Sigmoid colon (tissue), 7 donors: ENCODE measurements at places on chromosomes 4 and X. TPM values are rescaled to one million over a fixed set of nuclear protein-coding genes. Genes with fewer than 3 reads are reported as not detected.
A peak's percentile ranks its signal among the peaks of the same experiment; 100 is the strongest.

- no peaks in the 10 kb centered on the region for H3K4me1 ChIP-seq
- no peak overlapping the region for H3K4me3 ChIP-seq
- no peaks in the 10 kb centered on the region for H3K36me3 ChIP-seq
- H3K27me3 ChIP-seq: no peaks in the 10 kb centered on the region
- DNase-seq: no peak
Observed at GRCh38 chr4:129808242-129808641, 712.3 kb downstream of the C4orf33 start.

The TEC gene
- 5.3 TPM for total RNA-seq

- no peak for DNase-seq
- H3K27me3 ChIP-seq: no peaks in the 10 kb centered on the region
- H3K4me1 ChIP-seq: no peaks in the 10 kb centered on the region
- H3K4me3 ChIP-seq: no peak overlapping the region
- no peaks in the 10 kb centered on the region for H3K36me3 ChIP-seq
Observed at GRCh38 chr4:156974264-156974663, 2.7 kb upstream of the PDGFC start.

GRCh38 chrX:151081016-151081415 is 95.4 kb upstream of the GPR50 start:
- DNase-seq: no peak
- H3K27ac ChIP-seq: no peak overlapping the region
- no peaks in the 10 kb centered on the region for H3K36me3 ChIP-seq
- no peaks in the 10 kb centered on the region for H3K27me3 ChIP-seq
- H3K4me3 ChIP-seq: no peak overlapping the region
- no peaks in the 10 kb centered on the region for H3K4me1 ChIP-seq

- peak; percentile 62 for DNase-seq
- H3K27me3 ChIP-seq: no peaks in the 10 kb centered on the region
- no peak overlapping the region for H3K4me3 ChIP-seq
- no peaks in the 10 kb centered on the region for H3K4me1 ChIP-seq
- H3K36me3 ChIP-seq: no peaks in the 10 kb centered on the region
- no peak overlapping the region for H3K27ac ChIP-seq
Observed at GRCh38 chrX:96102997-96103396, 581.6 kb upstream of the DIAPH2 start.

GRCh38 chrX:71177327-71177726 is 32.7 kb downstream of the NLGN3 start:
- no peak for DNase-seq
- H3K27me3 ChIP-seq: no peaks in the 10 kb centered on the region
- H3K36me3 ChIP-seq: no peaks in the 10 kb centered on the region

- no peaks in the 10 kb centered on the region for H3K27me3 ChIP-seq
- H3K36me3 ChIP-seq: no peaks in the 10 kb centered on the region
- H3K4me3 ChIP-seq: no peak overlapping the region
- H3K27ac ChIP-seq: no peak overlapping the region
Observed at GRCh38 chr4:39808231-39808749, 110.4 kb downstream of the UBE2K start.

DNA sequence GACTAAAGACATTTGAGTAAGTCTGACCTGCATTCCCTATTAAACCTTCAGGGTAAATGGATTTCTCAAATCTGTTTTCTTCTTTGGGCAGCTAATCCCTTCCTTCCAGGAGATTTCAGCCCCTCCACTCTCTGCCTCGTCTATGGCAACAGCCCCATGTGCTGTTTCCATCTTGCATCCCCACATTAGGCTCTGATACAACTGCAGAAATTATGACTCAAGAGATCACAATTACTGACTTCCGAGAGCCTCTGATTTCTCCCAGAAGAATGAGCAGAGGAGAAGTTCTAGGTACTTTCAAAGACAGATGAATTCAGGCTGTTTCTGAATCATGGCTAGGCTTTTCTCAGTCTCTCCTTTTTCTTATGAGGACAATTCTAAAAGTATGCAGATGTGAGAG is 38.7 kb downstream of the RAI2 start:
- no peaks in the 10 kb centered on the region for H3K36me3 ChIP-seq
- DNase-seq: no peak
- no peak overlapping the region for H3K27ac ChIP-seq
- H3K4me1 ChIP-seq: peaks cover 3% of the 10 kb centered on the region
- H3K4me3 ChIP-seq: no peak overlapping the region

DNA sequence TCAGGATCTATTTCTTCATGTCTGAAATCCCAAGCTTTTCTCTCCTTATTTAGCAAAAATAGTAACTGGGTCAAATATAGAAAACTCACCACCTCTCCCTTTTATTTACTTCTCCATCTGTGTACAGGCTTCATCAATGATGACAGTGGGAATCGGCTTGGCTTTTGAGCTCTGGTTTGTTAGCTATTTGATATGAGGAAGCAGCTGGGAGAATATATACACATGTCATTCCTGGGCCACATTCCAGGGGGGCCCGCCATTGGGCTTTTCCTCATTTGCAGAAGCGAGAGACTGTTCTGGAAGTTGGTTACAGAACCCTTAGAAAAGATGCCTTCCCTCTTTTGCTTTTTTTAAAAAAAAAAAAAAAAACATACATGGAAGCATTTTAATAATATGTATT is 107.4 kb upstream of the F9 start:
- no peak overlapping the region for H3K4me3 ChIP-seq
- H3K27me3 ChIP-seq: no peaks in the 10 kb centered on the region
- no peak overlapping the region for H3K27ac ChIP-seq
- H3K36me3 ChIP-seq: no peaks in the 10 kb centered on the region
- H3K4me1 ChIP-seq: no peaks in the 10 kb centered on the region

The TXK gene
- 0.71 TPM for total RNA-seq

The BTK gene
- 8.6 TPM for total RNA-seq

- no peak overlapping the region for H3K4me3 ChIP-seq
- no peaks in the 10 kb centered on the region for H3K36me3 ChIP-seq
- H3K27me3 ChIP-seq: no peaks in the 10 kb centered on the region
- no peaks in the 10 kb centered on the region for H3K4me1 ChIP-seq
- no peak for DNase-seq
Observed at GRCh38 chr4:54737421-54737820, 79.7 kb downstream of the KIT start.

DNA sequence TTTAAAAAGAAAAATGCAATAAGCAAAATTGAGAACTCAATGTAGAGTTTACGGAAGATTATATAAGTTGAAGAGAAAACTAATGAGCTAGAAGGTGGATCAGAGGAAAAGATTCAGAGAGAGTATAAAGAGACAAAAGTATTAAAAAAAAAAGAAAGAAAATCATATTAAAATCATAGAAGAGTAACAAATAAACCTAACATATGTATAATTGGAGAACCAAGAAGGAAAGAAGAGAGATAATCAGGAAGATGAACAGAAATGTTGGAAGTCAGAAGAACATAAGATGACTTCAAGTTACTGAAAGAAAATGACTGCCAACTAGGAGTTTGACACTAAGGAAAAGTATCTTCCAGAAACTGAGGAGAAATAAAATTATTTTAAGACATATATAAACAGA is 34.3 kb upstream of the ANTXR2 start:
- no peak overlapping the region for H3K27ac ChIP-seq
- H3K36me3 ChIP-seq: no peaks in the 10 kb centered on the region
- H3K27me3 ChIP-seq: no peaks in the 10 kb centered on the region
- H3K4me3 ChIP-seq: no peak overlapping the region
- no peak for DNase-seq
- H3K4me1 ChIP-seq: no peaks in the 10 kb centered on the region

- H3K4me3 ChIP-seq: no peak overlapping the region
- no peaks in the 10 kb centered on the region for H3K27me3 ChIP-seq
- DNase-seq: no peak
- no peaks in the 10 kb centered on the region for H3K36me3 ChIP-seq
- H3K27ac ChIP-seq: peak overlapping the region; percentile 42
- H3K4me1 ChIP-seq: no peaks in the 10 kb centered on the region
Observed at GRCh38 chrX:13373431-13374187, 53.8 kb upstream of the ATXN3L start.

- H3K36me3 ChIP-seq: no peaks in the 10 kb centered on the region
- no peaks in the 10 kb centered on the region for H3K4me1 ChIP-seq
- no peaks in the 10 kb centered on the region for H3K27me3 ChIP-seq
Observed at GRCh38 chr4:11298451-11298850, 130.2 kb downstream of the HS3ST1 start.

GRCh38 chr4:101685126-101685525 is 105.4 kb upstream of the BANK1 start:
- DNase-seq: no peak
- no peak overlapping the region for H3K4me3 ChIP-seq
- no peak overlapping the region for H3K27ac ChIP-seq
- H3K4me1 ChIP-seq: no peaks in the 10 kb centered on the region

The FAM193A gene
- total RNA-seq: 32.4 TPM

The GPRASP3 gene
- 7.1 TPM for total RNA-seq

DNA sequence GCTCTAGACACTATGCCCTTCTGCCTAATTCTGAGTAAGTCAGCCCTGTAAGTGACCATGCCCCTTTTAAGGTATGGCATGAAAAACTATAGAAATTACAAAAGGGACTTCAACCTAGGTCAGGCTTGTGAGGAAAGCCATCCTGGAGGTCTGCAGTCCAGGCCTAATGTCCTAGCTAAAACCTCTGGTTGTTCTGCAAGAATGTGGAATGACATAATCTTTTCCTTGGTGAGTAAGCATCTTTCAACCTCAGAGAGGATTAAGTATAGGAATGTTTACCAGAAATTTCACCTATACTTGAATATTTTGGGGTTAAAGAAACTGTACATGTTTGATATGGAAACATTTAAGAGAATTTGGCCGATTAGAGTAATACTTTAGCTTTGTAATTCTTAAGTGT is 23.8 kb upstream of the HPSE start:
- H3K27me3 ChIP-seq: no peaks in the 10 kb centered on the region
- no peaks in the 10 kb centered on the region for H3K36me3 ChIP-seq
- no peaks in the 10 kb centered on the region for H3K4me1 ChIP-seq

The HPSE gene
- total RNA-seq: 0.71 TPM

- H3K27ac ChIP-seq: no peak overlapping the region
- peak; percentile 57 for DNase-seq
- no peak overlapping the region for H3K4me3 ChIP-seq
- no peaks in the 10 kb centered on the region for H3K4me1 ChIP-seq
Observed at GRCh38 chr4:3251691-3252479, 2.9 kb downstream of the MSANTD1 start.

GRCh38 chr4:8353912-8354453 is 84.4 kb downstream of the HTRA3 start:
- H3K36me3 ChIP-seq: no peaks in the 10 kb centered on the region
- no peak overlapping the region for H3K4me3 ChIP-seq
- no peaks in the 10 kb centered on the region for H3K27me3 ChIP-seq
- H3K4me1 ChIP-seq: peaks cover 57% of the 10 kb centered on the region

- H3K27ac ChIP-seq: no peak overlapping the region
- DNase-seq: no peak
Observed at GRCh38 chr4:37812713-37813112, 13.8 kb upstream of the PGM2 start.

GRCh38 chr4:180380733-180381132 is 1862.5 kb upstream of the TENM3 start:
- H3K4me1 ChIP-seq: no peaks in the 10 kb centered on the region
- DNase-seq: no peak
- H3K27me3 ChIP-seq: no peaks in the 10 kb centered on the region
- no peak overlapping the region for H3K27ac ChIP-seq
- no peaks in the 10 kb centered on the region for H3K36me3 ChIP-seq
- no peak overlapping the region for H3K4me3 ChIP-seq

DNA sequence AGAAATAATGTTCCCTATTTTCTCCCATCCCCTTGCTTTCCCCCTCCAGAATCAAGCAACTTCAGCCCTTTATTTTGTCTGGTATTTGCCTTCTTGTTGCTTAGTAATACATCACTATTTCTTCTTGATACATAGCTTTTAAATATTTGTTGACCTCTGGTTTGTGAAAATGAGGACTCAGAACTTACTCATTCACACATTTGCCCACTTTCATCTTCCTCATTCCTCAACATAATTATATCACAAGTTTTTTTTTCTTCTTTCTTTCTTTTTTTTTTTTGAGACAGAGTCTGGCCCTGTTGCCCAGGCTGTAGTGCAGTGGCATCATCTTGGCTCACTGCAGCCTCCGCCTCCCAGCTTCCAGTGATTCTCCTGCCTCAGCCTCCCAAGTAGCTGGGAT is 28.9 kb upstream of the NDUFC1 start:
- H3K4me3 ChIP-seq: no peak overlapping the region
- H3K4me1 ChIP-seq: peaks cover 8% of the 10 kb centered on the region
- no peak for DNase-seq
- H3K27ac ChIP-seq: no peak overlapping the region
- H3K36me3 ChIP-seq: no peaks in the 10 kb centered on the region

GRCh38 chr4:113921089-113921794 is 58.2 kb downstream of the ARSJ start:
- no peak for DNase-seq
- no peaks in the 10 kb centered on the region for H3K27me3 ChIP-seq
- no peaks in the 10 kb centered on the region for H3K36me3 ChIP-seq
- H3K27ac ChIP-seq: no peak overlapping the region

The SPANXN4 gene
- not detected for total RNA-seq

GRCh38 chrX:111041018-111041462 is 55.0 kb upstream of the PAK3 start:
- no peaks in the 10 kb centered on the region for H3K4me1 ChIP-seq
- H3K27ac ChIP-seq: no peak overlapping the region
- H3K4me3 ChIP-seq: no peak overlapping the region
- H3K36me3 ChIP-seq: no peaks in the 10 kb centered on the region
- no peak for DNase-seq
- no peaks in the 10 kb centered on the region for H3K27me3 ChIP-seq

The ADAD1 gene
- not detected for total RNA-seq

The FAM9C gene
- total RNA-seq: not detected

GRCh38 chr4:98448908-98449307 is 187.7 kb downstream of the RAP1GDS1 start:
- H3K4me1 ChIP-seq: no peaks in the 10 kb centered on the region
- no peaks in the 10 kb centered on the region for H3K27me3 ChIP-seq
- H3K36me3 ChIP-seq: no peaks in the 10 kb centered on the region
- H3K4me3 ChIP-seq: no peak overlapping the region
- no peak overlapping the region for H3K27ac ChIP-seq

GRCh38 chr4:145498430-145498829 is 16.8 kb downstream of the SMAD1 start:
- H3K4me3 ChIP-seq: no peak overlapping the region
- DNase-seq: no peak
- H3K27me3 ChIP-seq: no peaks in the 10 kb centered on the region
- no peaks in the 10 kb centered on the region for H3K36me3 ChIP-seq

The SLC7A11 gene
- 0.16 TPM for total RNA-seq

- H3K36me3 ChIP-seq: peaks cover 77% of the 10 kb centered on the region
- H3K27me3 ChIP-seq: no peaks in the 10 kb centered on the region
- H3K27ac ChIP-seq: peak overlapping the region; percentile 51
- DNase-seq: no peak
- no peaks in the 10 kb centered on the region for H3K4me1 ChIP-seq
- no peak overlapping the region for H3K4me3 ChIP-seq
Observed at GRCh38 chr4:3226467-3226866, 22.5 kb upstream of the MSANTD1 start.

DNA sequence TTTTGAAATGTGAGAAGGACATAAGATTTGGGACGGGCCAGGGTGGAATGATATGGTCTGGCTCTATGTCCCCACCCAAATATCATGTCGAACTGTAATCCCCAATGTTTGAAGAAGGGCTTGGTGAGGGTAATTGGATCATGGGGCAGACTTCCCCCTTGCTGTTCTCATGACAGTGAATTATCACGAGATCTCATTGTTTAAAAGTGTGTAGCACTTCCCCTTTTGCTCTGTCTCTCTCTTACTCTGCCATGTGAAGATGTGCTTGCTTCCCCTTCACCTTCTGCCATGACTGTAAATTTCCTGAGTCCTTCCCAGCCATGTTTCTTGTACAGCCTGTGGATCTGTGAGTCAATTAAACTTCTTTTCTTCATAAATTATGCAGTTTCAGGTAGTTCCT is 17.5 kb downstream of the MTMR8 start:
- no peaks in the 10 kb centered on the region for H3K36me3 ChIP-seq
- no peak overlapping the region for H3K4me3 ChIP-seq
- H3K4me1 ChIP-seq: no peaks in the 10 kb centered on the region
